Body of pancreas (tissue), 4 donors: ENCODE measurements at places on chromosomes 7 and 10. TPM values are rescaled to one million over a fixed set of nuclear protein-coding genes. Genes with fewer than 3 reads are reported as not detected.
A peak's percentile ranks its signal among the peaks of the same experiment; 100 is the strongest.

GRCh38 chr7:2023877-2024566, 208.7 kb downstream of the MAD1L1 start:
- no peak overlapping the region for H3K27ac ChIP-seq
- H3K4me3 ChIP-seq = no peak overlapping the region

GRCh38 chr10:132099389-132100090, 33.8 kb downstream of the JAKMIP3 start:
- H3K4me1 ChIP-seq = no peaks in the 10 kb centered on the region
- H3K36me3 ChIP-seq = no peaks in the 10 kb centered on the region
- no peak for DNase-seq
- no peaks in the 10 kb centered on the region for H3K27me3 ChIP-seq

DNA sequence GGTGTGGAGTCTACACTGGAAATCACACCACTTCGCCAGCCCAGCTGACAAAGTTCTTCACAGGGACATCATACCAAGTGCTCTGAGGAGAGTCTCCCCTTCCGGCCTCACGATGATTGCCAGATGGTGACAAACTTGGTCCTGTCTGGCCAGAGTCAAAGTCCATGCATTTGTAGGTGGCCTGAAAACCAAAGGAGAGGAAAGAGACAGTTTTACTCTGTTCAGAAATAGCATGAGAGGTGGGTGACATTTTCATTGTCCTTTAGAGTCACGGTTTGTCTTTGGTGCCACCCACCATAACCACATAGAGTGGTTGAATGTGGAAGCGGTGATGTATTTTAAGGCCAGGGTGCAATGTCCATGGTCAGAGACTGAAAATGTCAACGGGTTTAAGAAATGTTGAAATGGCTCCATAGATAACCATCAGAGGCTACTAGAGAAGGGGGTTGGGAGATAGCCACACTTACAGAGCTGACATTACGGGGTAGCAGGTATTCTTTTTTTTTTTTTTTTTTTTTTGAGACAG, 33.0 kb downstream of the BTBD16 start:
- H3K4me1 ChIP-seq = peaks cover 30% of the 10 kb centered on the region
- H3K4me3 ChIP-seq = no peak overlapping the region
- DNase-seq = no peak

DNA sequence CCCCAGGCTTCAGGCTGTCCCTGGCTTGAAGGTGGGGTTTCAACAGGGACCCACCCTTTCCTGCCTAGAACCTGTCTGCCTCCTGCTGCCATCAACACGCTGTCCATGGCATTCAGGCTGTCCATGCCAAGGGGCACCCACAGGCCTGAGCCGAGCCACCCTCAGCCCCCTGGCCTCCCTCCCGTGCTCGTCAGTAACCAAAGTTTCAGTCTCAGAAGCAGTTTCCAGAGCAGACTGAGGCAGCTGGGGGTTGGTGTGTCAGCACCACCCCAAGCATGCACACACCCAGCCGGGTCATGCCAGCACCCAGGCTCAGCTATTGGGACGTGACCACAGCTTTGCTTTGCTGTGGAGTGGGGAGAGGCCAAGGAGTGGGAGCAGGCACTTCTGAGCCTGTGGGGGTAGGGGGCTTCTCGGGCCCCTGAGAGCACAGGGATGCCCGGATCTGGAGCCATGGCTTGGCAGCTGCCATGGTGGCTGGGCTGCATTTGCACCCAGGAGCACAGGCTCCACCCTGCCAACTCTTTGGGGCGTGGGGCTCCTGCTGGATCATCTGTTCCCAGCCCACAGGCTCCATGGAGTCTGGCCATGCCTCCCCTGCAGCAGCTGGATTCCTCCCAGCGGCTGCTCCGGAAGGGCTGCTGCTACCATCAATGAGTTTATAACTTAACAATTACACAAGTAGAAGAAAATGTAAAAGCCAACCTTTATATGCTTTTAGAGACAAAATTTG, 314.5 kb upstream of the SEMA3C start:
- no peak overlapping the region for H3K4me3 ChIP-seq
- no peaks in the 10 kb centered on the region for H3K4me1 ChIP-seq
- no peaks in the 10 kb centered on the region for H3K27me3 ChIP-seq
- H3K27ac ChIP-seq = no peak overlapping the region
- no peak for DNase-seq

DNA sequence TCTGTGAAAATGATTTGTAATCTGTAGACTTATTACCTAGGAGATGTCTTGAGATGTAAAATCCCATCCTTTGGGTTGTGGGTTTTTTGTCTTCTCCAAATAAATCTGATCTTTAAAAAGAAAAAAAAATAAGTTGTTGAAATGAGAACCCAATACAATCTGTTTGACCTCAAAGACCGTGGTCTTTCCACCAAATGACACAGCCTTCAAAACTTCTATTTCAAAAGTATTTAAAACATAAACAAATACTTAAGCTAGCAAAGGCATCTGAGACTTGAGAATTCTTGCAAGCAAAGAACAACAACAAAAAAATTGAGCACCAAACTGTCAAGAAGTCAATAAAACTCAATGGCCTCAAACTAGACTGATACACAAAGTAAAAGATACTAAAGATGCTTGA, 67.9 kb upstream of the HECW1 start:
- H3K27me3 ChIP-seq = no peaks in the 10 kb centered on the region
- H3K27ac ChIP-seq = no peak overlapping the region
- H3K4me1 ChIP-seq = no peaks in the 10 kb centered on the region
- H3K36me3 ChIP-seq = no peaks in the 10 kb centered on the region
- DNase-seq = no peak

- H3K27me3 ChIP-seq = no peaks in the 10 kb centered on the region
- DNase-seq = peak; percentile 26
- H3K4me1 ChIP-seq = peaks cover 31% of the 10 kb centered on the region
- no peaks in the 10 kb centered on the region for H3K36me3 ChIP-seq
- no peak overlapping the region for H3K4me3 ChIP-seq
- no peak overlapping the region for H3K27ac ChIP-seq
Measured at GRCh38 chr10:67804395-67804678, 33.7 kb downstream of the DNAJC12 start.

DNA sequence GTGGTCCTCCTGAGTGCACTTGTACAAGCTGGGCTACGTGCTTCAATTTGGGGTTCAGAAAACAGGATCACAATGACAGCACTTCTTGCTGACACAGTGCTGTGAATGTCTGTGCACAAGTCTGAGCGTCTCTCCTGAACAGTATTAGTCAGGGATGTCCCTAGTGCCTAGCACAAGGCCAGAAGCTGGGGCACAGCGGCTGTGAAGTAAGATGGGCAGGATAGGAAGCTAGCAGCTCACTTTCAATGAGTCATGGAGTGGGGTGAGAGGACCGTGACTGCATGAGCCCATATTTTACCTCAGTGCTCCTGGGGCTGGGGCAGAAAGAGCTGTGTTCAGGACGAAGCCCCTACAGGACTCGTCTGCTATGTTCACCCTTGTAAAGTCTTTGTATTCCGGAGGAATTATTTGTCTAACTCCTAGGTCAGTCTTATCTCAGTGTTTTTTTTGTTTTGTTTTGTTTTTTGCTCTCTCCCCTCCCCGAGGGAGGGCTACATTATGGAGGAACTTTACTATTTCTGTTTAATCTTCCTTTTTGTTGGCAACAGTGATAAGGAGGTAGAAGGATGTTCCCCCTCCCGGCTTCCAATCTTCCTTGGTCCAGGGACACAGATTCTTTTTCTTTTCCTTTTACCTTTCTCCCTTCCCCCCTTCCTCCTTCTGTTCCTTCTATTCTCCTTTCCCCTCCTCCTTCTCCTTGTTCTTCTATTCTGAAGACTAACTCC, 2.8 kb upstream of the LRMDA start:
- H3K36me3 ChIP-seq = no peaks in the 10 kb centered on the region
- peak overlapping the region; percentile 17 for H3K27ac ChIP-seq
- no peaks in the 10 kb centered on the region for H3K27me3 ChIP-seq
- no peak overlapping the region for H3K4me3 ChIP-seq
- peak; percentile 39 for DNase-seq
- peaks cover 72% of the 10 kb centered on the region for H3K4me1 ChIP-seq

- no peak for DNase-seq
- no peak overlapping the region for H3K4me3 ChIP-seq
- H3K4me1 ChIP-seq = no peaks in the 10 kb centered on the region
- no peaks in the 10 kb centered on the region for H3K27me3 ChIP-seq
- no peak overlapping the region for H3K27ac ChIP-seq
Measured at GRCh38 chr7:83494683-83495082, 154.3 kb downstream of the SEMA3E start.

- no peaks in the 10 kb centered on the region for H3K4me1 ChIP-seq
- H3K36me3 ChIP-seq = no peaks in the 10 kb centered on the region
- H3K4me3 ChIP-seq = no peak overlapping the region
- DNase-seq = peak; percentile 5
Measured at GRCh38 chr7:44289341-44290251, 35.8 kb downstream of the CAMK2B start.

GRCh38 chr7:108722561-108722960, 152.9 kb downstream of the DNAJB9 start:
- H3K27ac ChIP-seq = no peak overlapping the region
- no peaks in the 10 kb centered on the region for H3K4me1 ChIP-seq
- no peaks in the 10 kb centered on the region for H3K36me3 ChIP-seq
- DNase-seq = no peak
- no peak overlapping the region for H3K4me3 ChIP-seq

DNA sequence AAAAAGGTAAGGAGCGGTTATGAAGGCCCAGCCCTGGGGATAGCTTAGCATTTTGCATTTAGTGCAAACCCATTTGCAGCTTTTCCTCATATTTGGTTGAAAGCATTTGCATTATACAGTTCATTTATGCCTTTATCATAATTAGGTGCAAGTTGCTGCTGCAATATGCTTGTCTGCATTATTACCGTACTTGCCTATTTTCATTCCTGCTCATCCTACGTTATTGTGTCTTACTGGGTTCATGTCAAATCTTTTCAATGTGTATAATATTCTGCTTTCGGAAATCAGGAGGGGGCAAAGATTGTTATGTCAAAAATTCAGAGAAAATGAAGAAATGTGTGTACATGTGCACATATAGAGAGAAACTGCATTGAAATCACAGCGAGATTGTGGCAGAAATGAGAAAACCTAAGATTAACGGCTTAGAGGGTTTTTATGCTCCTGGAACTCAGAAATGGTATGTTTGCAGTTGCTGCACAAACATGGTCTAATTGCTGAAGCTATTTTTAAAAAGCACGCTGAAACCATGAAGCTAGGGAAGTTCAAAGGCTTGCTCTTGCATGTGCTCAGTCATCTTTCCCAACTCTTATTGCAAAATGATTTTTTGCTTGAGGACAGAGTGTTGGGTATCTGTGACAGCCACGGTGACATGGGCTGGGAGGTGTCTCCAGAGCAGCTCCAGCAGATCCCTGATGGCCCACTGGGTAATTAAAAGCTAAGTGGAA, 613.2 kb downstream of the SDK1 start:
- no peaks in the 10 kb centered on the region for H3K36me3 ChIP-seq
- H3K4me3 ChIP-seq = no peak overlapping the region
- no peaks in the 10 kb centered on the region for H3K27me3 ChIP-seq
- no peak for DNase-seq

GRCh38 chr7:87935384-87935706, 1.3 kb downstream of the ADAM22 start:
- no peak overlapping the region for H3K27ac ChIP-seq
- no peaks in the 10 kb centered on the region for H3K27me3 ChIP-seq
- H3K36me3 ChIP-seq = no peaks in the 10 kb centered on the region
- peaks cover 11% of the 10 kb centered on the region for H3K4me1 ChIP-seq
- no peak for DNase-seq
- no peak overlapping the region for H3K4me3 ChIP-seq

Gene GDF2
- not detected for total RNA-seq

Gene GARIN1A
- 0.52 TPM for total RNA-seq

Gene TRPV5
- not detected for total RNA-seq

Gene CYP2W1
- total RNA-seq = not detected

Gene PNLIPRP3
- not detected for total RNA-seq

Gene LHFPL3
- total RNA-seq = not detected

Gene NACAD
- 0.78 TPM for total RNA-seq

Gene GATA3
- total RNA-seq = 0.66 TPM

Gene SPDYE5
- not detected for total RNA-seq

Gene PRPS1L1
- total RNA-seq = not detected

Gene CYP3A5
- total RNA-seq = 358 TPM

Gene COBL
- 22.3 TPM for total RNA-seq
